ENCODE measurements at places on chromosomes 3 and 15. TPM values are rescaled to one million over a fixed set of nuclear protein-coding genes. Genes with fewer than 3 reads are reported as not detected.

Gene GOLGA8J
- not detected for total RNA-seq

Gene P4HTM
- 32.8 TPM for total RNA-seq

Gene KNG1
- not detected for total RNA-seq

Gene KCNH8
- not detected for total RNA-seq

- no peaks in the 10 kb centered on the region for H3K27me3 ChIP-seq
- H3K36me3 ChIP-seq, result no peaks in the 10 kb centered on the region
- H3K27ac ChIP-seq, result no peak overlapping the region
- no peaks in the 10 kb centered on the region for H3K4me1 ChIP-seq
- DNase-seq, result no peak
- no peak overlapping the region for H3K4me3 ChIP-seq
Observed at GRCh38 chr3:135106445-135106844, 311.4 kb downstream of the EPHB1 start.

GRCh38 chr3:62562596-62562995 lies 189.2 kb upstream of the FEZF2 start:
- H3K27ac ChIP-seq, result no peak overlapping the region
- H3K4me3 ChIP-seq, result no peak overlapping the region
- no peaks in the 10 kb centered on the region for H3K36me3 ChIP-seq
- H3K4me1 ChIP-seq, result no peaks in the 10 kb centered on the region
- no peak for DNase-seq
- no peaks in the 10 kb centered on the region for H3K27me3 ChIP-seq

GRCh38 chr15:79815468-79815867 lies 81.3 kb downstream of the MTHFS start:
- no peaks in the 10 kb centered on the region for H3K4me1 ChIP-seq
- no peak overlapping the region for H3K27ac ChIP-seq
- H3K4me3 ChIP-seq, result no peak overlapping the region

DNA sequence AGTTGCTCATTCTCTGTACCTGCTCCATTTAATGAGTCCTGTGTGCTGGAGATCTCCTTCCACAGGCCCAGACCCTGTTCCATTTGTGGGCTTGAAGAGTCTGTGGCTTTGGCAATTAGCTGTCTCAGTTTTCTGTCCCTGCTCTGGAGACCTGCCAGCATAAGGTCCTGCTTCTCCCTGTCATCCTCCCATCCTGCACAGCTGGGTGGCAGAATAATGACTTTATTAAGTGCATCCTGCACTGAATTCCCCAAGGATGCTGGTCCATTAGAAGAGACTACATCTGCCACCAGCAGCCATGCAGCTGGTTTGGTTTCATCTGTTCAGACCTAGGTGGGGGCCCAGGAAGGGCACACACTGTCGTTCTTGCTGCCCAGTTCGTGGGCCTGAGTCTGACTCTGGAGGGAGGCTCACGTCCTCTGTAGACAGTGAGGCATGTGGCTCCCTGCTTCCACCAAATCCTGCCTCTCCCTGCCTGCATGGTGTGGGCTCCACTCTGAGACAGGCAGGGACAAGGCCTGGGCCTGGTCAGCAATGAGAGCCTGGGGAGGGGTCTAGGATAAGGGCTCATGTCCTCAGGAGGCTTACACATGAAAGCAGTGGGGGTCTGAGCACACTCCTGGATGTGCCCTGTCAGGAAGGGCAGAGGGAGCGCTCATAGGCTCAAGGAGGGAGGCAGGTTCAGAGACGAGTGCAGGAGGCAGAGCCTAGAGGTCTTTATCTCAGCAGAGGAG lies 78.4 kb upstream of the PRR23E start:
- no peak overlapping the region for H3K4me3 ChIP-seq
- H3K27me3 ChIP-seq, result no peaks in the 10 kb centered on the region
- H3K4me1 ChIP-seq, result no peaks in the 10 kb centered on the region
- DNase-seq, result no peak
- H3K27ac ChIP-seq, result no peak overlapping the region
- H3K36me3 ChIP-seq, result peaks cover 4% of the 10 kb centered on the region

DNA sequence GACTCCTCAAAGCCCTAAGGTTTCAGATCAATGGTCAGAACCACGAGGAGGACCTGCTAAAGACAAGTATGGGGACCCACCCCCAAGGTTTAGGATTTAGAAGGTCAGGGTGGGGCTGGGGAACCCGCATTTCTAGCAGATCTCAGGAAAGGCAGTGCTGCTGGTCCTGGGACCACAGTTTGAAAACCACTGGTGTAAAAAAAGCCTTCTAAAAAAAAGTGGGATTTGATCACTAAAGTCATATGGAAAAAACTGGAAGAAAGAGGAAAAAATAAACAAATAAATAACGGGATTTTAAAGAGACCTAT lies 832 bp downstream of the SLC41A3 start:
- DNase-seq, result no peak
- H3K36me3 ChIP-seq, result peaks cover 7% of the 10 kb centered on the region
- H3K4me1 ChIP-seq, result peaks cover 19% of the 10 kb centered on the region

DNA sequence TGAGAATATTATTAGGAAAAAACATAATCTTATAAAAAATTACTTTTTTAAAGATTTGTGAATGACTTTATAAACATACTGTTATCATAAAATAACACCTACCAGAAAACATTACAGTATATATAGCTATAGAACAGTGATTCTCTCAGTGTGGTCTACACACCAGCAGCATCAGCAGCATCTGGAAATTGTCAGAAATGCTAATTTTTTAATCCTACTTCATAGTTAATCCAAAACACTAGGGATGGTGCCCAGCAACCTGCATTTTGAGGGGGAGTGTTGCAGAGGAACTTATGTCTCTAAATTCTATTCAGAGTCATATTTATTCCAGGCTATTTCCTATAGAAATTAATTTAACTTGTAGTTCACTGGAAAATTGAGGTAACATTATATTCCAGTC lies 1107.8 kb downstream of the IGSF11 start:
- DNase-seq, result no peak
- no peaks in the 10 kb centered on the region for H3K36me3 ChIP-seq
- H3K27me3 ChIP-seq, result no peaks in the 10 kb centered on the region
- no peaks in the 10 kb centered on the region for H3K4me1 ChIP-seq

GRCh38 chr3:87333393-87333892 lies 57.1 kb upstream of the POU1F1 start:
- peaks cover 21% of the 10 kb centered on the region for H3K4me1 ChIP-seq
- peak; percentile 62 for DNase-seq
- peak overlapping the region; percentile 87 for H3K27ac ChIP-seq
- H3K27me3 ChIP-seq, result peaks cover 2% of the 10 kb centered on the region

- peaks cover 7% of the 10 kb centered on the region for H3K4me1 ChIP-seq
- H3K36me3 ChIP-seq, result no peaks in the 10 kb centered on the region
- peaks cover 21% of the 10 kb centered on the region for H3K27me3 ChIP-seq
- H3K4me3 ChIP-seq, result no peak overlapping the region
Observed at GRCh38 chr3:194058753-194059152, 77.2 kb upstream of the HES1 start.

DNA sequence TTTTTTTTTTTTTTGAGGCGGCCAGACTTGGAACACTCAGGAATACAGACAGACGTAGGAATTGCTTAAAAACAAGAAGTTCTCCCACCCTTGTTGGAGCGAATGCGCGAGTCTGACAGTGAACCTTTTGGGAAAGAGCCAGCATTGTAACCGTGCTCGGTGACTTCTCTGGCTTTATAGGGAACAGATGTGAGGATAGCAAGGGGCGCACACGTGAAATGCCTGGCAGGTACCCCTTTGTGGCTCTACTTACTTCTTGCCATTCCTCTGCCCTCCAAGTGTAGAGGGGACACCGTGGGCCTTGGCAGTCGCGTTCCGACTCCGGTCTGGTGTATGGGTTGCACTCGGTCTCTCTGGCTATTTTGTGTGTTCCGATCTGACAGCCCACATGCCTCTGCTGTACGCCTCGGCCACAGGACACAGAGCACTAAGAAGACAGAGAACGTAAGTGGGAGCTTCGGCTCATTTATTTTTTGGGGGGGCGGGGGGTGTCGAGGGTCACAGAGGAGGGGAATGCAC lies 126.4 kb downstream of the ADAMTS9 start:
- H3K4me1 ChIP-seq, result no peaks in the 10 kb centered on the region
- no peaks in the 10 kb centered on the region for H3K36me3 ChIP-seq
- H3K4me3 ChIP-seq, result no peak overlapping the region
- peaks cover 4% of the 10 kb centered on the region for H3K27me3 ChIP-seq
- H3K27ac ChIP-seq, result no peak overlapping the region

DNA sequence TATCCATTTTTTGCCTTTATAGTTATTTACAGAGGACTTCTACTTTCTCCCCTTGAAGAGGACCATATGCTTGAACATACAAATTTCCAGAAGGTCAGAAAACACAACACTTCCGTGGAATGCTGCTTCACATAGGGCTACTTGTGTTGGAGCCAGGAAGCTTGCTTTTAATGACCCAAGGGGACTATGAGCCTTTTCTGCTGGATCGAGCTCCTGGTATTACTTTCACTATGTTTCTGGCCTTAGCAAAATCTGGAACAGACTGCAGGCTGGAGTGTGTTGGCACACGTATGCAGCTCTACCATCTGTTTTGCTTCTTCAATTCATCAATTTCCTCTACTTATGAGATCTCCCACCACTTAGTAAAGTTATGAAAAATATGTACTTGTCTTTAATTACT lies 69.3 kb upstream of the CBLB start:
- H3K4me3 ChIP-seq, result no peak overlapping the region
- no peak overlapping the region for H3K27ac ChIP-seq
- H3K4me1 ChIP-seq, result no peaks in the 10 kb centered on the region
- DNase-seq, result no peak

Measured in activated CD4-positive, alpha-beta memory T cell treated with anti-CD3 and anti-CD28 coated beads for 36 hours (primary cell).